ENCODE measurements at places on chromosomes 7 and 10.

DNA sequence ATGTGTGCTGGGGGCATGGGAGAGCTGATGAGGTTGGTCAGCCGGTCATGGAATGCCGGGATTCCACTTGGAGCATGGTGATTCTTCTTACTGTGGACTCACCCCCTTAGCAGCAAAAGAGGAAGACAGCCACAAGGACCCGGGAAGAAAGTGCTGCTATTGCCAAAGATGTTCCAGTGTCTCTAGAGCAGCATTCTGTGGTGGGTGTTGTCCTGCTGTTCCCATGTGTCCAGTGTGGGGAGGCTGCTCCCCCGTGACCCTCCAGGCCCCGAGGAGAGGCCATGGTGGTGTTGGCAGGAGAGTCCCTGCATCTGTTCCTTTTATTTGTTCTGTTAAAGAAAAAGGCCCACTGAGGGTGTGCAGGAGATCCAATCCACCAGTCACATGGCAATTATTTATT lies 499.4 kb downstream of the RPS24 start:
- no peak for DNase-seq

DNA sequence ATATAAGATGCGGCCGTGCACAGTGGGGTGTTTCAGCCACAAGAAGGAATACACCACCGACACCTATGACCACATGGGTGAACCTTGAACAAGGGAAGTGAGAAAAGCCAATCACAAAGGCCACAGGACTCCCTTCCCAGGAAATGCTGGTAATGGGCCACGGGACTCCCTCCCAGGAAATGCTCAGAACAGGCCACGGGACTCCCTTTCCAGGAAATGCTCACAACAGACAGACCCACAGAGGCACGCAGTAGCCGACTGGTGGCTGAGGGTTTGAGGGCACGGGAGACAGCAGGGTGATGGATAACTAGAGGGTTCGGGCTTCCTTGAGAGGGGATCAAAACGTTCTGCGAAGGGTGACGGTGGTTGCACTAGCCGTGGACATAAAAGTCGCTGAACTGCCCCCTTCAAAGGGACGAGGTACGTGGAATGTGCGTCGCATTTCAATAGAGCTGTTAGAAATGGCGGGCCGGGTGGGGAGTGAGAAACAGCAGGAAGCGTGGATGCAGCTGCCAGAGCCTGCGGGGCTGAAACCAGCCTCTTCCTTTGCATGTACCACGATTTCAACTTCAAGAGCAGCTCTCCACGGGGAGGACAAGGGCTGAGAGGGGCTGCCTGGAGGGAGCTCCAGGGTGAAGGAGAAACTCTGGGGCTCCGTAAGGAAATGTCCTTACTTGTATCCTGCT lies 274.0 kb downstream of the ELFN1 start:
- no peak for DNase-seq

DNA sequence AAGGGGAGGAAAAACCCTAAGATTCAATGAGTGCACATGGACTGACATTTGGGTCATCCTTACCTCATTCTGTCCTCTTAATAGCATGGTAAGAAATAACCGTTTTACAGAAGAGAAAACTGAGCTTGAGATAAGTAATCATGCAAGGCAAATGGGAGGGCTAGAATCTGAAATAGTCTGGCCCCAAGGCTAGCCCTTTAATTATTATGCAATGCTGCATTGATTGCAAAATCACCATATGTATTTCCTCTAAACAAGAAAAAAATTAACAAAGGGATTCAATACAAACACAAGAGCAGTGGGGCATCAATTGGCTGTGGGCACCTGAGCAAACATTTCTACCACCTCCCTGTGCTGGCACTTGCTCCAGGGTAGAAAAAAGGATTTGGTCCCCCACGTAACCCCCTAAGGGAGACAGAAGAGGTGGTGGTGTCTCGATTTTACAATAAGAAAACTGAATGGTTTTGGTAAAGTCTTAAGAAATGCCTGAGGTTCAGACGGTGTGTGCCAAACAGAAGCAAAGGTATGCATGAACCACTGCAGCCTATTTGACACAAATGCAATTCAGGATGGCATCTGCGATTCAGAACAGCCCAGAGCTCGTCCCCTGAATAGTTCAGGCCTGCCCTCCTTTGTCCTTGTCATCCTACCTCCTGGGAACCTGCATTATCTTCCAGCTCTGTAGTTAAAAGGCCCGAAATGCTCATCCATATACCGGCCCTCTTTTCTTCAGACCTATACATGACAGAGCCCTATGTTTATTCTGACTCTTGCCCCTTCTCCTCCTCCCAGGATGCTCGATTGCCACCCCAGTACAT lies 23.6 kb downstream of the PIP4K2A start:
- no peak for DNase-seq

GRCh38 chr7:130394421-130395195 lies 14.3 kb downstream of the CPA1 start:
- no peak for DNase-seq

GRCh38 chr10:5447056-5447455 lies 34.7 kb downstream of the NET1 start:
- DNase-seq, result no peak

- no peak for DNase-seq
Observed at GRCh38 chr7:101114492-101114891, 12.4 kb upstream of the SERPINE1 start.

Measured in T47D (cell line).